ENCODE measurements at places on chromosomes 2 and 18. TPM values are rescaled to one million over a fixed set of nuclear protein-coding genes. Genes with fewer than 3 reads are reported as not detected.

The CCDC121 gene
- total RNA-seq = 2.7 TPM

GRCh38 chr18:36392979-36393287 lies 95.4 kb downstream of the FHOD3 start:
- no peaks in the 10 kb centered on the region for H3K27me3 ChIP-seq
- H3K27ac ChIP-seq = no peak overlapping the region
- H3K4me3 ChIP-seq = no peak overlapping the region
- peaks cover 4% of the 10 kb centered on the region for H3K4me1 ChIP-seq
- H3K36me3 ChIP-seq = peaks cover 6% of the 10 kb centered on the region

The RFTN2 gene
- total RNA-seq = 28.5 TPM

The BCL11A gene
- total RNA-seq = 15.4 TPM

DNA sequence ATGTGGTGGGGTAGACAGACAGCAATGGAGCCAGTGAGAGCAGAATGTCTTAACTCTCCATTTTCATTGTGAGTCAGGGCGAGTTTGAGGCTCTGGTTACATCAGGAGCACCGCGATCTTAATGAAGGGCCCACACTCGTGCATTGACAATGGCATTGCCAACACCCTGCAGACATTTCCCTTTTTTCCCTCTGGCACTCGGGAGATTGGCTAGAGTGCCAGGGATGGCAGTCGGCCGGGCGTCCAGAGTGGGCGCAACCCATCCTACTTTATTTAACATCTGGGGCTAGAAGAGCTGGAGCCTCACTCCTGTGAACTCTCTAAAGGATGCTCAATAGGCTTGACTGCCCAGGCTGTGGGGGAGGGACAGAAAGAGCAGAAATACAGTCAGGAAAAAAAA lies 9.7 kb downstream of the PROKR1 start:
- DNase-seq = no peak
- peaks cover 31% of the 10 kb centered on the region for H3K27me3 ChIP-seq
- no peaks in the 10 kb centered on the region for H3K36me3 ChIP-seq

The IL37 gene
- total RNA-seq = not detected

The IL1RN gene
- total RNA-seq = not detected

Measured in chondrocyte (in vitro differentiated cells).